Right lung (tissue), 10 donors: ENCODE measurements at places on chromosomes 1 and 21.
A peak's percentile ranks its signal among the peaks of the same experiment; 100 is the strongest.

DNA sequence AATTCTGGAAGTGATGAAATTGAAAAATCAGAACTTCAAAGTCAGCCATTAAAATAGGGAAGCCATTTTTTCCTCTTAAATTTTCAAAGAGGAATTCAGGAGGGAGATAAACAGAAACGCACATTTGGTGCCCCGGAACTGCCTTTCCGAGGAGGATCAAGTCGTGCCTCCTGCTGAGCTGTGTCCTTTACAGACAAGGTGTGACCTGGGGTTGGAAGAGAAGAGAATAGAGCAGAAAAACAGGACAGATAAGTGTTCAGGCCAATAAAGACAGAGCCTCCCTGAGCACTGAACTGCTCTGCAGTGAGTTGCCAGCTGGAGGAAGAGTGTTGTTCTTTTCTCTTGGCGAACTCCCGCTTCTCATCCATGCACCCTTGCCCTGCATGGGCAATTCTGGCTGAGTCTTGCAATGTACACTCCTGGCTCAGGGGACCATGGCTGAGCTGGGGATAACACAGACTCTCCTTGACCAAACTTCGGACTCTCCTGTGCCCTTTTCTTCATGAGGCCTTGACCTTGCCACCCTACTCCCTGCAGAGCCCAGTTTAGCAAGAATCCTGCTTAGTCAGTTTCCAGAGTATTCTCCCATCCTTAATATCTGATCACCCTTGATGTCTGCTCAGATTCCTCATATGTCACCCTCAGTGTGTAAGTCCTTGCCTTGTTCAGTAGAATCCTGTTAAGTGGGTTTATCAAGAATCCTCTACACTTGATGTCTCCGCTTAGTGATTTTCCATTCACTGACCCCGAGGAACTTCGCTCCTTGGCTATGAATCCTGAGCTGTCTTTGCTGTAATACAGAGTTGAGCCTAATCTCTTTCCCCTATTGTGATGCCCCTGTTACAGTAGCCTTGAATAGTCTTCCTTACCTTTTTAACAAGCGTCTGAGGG is 1.3 kb upstream of the MTARC1 start:
- DNase-seq, result no peak

DNA sequence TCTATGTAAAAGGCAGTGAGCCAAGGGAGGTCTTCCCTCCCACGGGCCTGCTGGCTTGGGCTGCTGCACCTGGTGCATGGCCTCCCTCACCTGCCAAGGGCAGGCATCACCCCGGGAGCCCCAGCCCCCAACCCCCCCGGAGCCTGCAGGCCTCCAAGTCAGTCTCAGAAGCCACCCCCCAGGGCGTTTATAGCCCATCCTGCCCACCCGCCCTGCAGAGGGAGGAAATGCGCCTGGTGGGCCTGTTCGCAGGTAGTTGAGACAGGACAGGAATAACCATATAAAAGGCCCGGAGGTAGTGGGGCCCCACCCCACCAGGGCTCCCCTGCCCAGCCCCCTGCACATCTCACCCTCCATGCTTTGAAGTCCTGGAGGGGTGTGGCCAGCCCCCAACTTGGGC is 18.2 kb upstream of the ARF1 start:
- no peak for DNase-seq

DNA sequence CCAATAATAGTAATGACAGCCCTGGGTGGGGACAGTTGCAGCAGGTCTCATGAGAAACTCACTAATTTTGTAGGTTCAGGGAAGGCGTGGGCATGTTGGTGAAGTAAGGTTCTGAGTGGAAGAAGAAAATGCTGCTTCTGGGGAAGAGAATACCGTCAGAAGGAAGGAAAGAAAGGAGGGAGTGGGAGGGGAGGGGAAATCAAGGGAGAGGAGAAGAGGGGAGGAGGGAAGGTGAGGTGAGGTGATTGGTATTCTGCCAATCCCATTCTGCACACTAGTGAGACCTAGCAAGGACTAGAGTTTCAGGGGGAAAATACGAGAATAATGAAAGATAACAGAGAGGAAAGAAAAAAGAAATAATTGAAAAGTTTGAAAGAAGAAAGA is 32.4 kb upstream of the MGST3 start:
- no peak for DNase-seq

DNA sequence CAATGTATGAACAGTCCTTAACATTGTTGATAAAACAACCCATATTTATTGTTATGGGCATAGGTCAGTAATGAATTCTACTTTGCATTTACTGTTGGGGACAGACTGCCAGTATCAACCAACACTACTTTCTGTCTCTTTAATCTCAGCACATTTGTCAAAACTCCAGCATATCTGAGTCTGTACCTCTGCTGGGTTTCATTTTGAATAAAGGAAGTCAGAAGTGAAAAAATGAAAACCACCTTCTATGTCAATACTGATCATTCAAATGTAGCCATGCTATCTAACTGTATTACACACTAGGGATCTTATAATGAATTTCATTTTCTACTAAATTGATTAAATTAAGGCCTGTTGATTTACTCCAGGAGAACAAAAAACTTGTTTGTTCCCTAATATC is 24.2 kb upstream of the CXADR start:
- DNase-seq, result no peak

DNA sequence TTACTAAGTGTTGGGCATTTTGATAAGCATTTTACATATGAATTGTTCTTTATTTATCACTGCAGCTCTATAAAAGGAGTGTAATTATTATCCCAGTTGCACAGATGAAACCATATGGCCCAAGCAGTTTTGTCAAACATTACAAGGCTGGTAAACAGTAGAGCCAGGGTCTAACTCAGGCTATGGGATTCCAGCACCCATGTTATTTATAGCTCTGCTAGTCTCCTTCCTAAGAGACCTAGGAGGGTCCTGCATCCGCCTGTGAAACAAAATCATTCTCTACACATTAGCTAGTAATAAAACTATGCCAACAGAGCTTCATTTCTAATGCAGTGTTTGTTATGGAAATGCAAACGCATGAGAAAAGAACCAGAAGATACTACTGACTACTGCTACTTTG is 58.6 kb downstream of the IL23R start:
- no peak for DNase-seq

DNA sequence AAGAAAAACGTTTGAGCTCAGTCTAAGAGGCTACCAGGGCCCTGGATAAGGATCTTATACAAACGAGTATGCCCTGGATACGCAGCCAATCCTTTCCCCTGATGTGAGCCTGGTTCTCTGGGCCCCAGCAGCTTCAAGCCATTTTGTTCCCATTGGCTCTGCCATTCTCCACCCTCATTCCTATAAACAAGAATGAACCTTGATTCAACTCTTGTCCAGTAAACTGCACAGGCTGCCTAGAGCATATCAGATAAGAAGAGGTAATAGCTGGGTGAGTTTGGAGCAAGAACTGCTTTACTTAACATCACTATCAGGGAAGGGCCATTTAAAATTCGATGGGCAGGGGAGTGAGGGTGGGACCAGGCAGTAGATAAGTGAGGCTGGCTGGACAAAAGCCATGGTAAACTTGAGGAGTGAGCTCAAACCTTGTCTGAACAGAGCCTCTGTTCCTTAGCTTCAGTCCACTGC is 11.3 kb downstream of the BTG2 start:
- no peak for DNase-seq

- no peak for DNase-seq
Observed at GRCh38 chr1:113369040-113369439, 21.3 kb upstream of the MAGI3 start.

GRCh38 chr1:55275941-55276341 is 60.8 kb upstream of the USP24 start:
- no peak for DNase-seq

- peak; percentile 3 for DNase-seq
Observed at GRCh38 chr1:73998348-73998959, 199.5 kb downstream of the LRRIQ3 start.

- no peak for DNase-seq
Observed at GRCh38 chr21:44964381-44964780, 24.6 kb downstream of the SLX9 start.

DNA sequence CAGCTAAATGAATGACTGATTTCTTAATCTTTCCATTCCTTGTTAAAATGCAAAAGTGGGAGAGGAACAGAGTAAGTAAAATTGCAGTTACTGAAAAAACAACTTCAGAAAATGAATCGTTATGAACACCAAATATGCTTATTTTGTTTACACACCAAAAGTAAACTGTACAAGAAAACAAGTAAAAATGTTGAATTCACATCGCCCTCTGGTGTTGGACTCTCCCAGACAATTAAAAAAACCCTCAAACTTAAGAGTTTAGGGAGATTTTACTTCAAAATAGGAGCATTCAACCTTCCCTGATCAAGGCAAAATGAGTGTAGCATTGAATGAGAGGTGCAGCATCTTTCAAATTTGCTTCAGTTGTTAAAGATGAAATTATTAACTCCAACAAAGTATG is 19.4 kb upstream of the ESRRG start:
- no peak for DNase-seq

DNA sequence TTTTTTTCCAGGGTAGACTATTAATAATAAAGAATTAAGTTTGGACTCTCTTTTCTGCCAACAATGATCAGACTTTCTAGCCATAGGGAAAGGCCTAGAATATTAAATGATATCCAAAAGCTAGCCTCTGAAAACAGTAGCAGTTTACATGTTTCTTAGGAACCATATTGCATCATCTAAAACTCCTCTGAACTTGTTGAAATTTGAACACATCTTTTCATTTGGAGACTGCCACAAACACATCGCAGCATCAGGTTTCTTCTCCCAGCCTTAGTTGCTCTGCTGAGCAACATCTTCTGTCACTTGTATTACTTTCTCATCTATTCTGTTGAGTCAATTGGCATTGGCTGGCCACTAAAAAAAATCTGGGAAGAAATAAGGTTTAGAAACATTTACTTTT is 63.2 kb upstream of the GNG4 start:
- DNase-seq, result no peak

GRCh38 chr21:36698981-36699545 is at the start of gene SIM2:
TSS of gene SIM2 (plus strand) at chr21:36699115. CDS start at chr21:36699747, 632 bp downstream.
- DNase-seq, result no peak

DNA sequence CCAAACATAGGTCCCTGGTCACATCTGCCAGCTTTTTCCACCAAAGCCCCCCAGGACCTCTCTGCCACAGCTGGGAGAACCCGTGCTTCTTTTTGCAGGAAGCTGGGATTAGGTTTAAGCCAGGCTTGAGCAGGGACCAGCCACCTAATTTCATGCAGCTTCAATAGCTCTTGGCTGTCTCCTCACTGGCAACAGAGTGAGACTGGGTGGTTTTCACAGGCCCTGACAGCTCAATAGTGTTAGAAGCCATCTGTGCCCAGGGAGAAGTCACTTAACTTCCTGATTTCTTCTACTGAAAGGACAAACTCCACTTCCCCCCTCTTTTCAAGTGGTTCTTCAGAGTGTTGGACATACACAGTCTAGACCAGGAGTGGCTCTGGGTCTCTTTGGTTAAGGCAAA is 20.4 kb upstream of the SRSF4 start:
- peak; percentile 45 for DNase-seq

- no peak for DNase-seq
Observed at GRCh38 chr1:33292726-33293340, 28.1 kb downstream of the A3GALT2 start.

GRCh38 chr1:215210167-215210566 is 127.6 kb downstream of the KCNK2 start:
- no peak for DNase-seq

GRCh38 chr1:45802343-45803298 is 791 bp upstream of the MAST2 start:
- DNase-seq, result peak; percentile 34

DNA sequence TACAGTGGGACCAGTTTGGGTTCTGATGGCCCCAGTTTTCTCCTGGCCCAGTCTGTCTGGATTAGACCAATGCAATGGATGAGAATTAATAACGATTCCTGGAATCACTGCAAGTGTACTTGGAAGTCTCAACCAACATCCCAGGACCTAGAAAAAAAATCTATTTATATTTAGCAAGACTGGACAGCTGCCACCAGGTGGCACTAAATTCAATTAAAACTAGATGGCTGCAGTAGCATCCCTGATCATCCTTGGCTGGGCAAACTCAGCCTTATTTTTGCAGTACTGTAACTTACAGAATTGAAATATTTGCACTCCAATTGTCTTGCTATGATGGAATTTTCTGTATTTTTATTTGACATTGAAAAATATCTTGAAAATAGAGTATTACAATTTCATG is 165.7 kb downstream of the NCAM2 start:
- peak; percentile 23 for DNase-seq

- no peak for DNase-seq
Observed at GRCh38 chr1:30049748-30050296, 673.6 kb downstream of the MATN1 start.

DNA sequence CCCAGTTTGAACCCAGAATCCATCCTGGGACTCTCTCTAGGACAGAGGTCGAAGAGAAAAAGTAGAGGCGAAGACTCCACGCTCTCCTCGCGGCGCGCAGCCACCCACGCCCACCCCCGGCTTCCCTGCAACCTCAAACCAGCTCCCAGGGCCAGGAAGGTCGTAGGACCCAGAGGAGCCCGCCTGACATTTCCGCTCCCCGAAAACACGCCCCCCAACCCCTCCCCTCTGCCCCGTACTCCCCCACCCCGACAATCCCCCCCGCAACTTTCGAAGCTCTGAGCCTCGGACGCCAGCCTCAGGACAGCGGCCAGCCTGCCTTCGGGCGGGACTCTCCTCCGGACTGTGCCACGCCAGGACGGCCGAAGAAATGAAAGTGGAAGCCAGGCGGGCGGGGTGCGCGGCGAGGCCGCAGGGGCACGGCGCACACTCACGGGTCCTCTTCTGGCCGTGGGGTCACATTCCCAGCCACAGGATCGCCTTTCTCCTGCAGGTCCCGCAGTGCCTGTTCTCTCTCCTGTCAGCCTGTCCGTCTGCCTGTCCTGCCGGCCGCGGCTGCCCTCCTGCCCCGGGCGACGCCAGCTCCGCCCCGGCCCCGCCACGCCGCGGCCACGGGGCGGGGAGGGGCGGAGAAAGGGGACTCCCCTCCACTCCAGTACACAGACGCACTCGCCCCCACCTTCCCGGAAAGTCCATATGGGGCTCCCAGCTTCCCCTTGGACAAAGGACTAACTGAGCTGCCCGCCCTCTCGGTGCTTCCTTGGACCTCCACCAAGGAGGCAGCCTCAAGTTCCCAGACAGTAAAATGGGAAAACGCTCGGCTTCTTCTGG is at the start of gene MOB3C:
TSS of gene MOB3C (minus strand) at position 535 of the 831 bp plus-strand sequence. CDS start 3,490 bp downstream, outside the sequence.
- peak; percentile 71 for DNase-seq

DNA sequence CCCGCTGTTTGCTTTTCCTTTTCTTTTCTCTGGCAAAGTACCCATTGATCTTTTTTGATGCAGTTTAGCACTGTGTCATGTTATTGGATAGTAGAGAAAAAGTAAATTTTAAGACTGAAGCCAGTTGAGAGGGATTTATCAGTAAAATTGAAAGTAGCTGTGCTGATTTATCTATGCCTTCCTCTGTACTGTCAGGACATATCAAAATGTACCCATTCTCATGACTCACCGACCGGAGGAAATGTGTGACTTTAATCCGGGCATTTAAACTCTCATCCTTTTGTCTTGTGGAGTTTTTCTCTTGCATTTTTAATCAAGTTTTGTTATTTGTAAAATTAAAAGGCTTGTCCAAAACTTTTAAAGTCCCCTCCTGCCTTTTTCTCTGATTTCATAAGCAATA is 276.6 kb upstream of the FMN2 start:
- no peak for DNase-seq

DNA sequence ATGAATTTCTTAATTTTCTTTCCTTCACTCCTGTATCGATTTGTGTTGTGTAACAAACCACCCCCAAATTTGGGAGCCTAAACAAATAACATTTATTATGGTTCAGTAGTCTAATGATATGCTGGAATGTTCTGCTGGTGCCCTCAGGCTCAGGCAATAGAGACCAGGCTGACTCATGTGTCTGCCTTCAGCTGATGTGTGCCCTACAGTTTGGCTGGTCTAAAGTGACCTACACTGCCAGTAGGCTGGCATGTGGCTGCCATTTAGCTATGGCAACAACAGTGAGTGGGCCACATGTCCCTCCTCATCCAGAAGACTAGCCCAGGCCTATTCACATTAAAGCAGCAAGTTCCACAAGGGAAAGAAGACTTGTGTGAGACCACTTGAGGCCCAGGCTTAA is 115.8 kb downstream of the PTPRC start:
- no peak for DNase-seq
